ENCODE measurements at places on chromosomes 4 and X. TPM values are rescaled to one million over a fixed set of nuclear protein-coding genes. Genes with fewer than 3 reads are reported as not detected.

DNA sequence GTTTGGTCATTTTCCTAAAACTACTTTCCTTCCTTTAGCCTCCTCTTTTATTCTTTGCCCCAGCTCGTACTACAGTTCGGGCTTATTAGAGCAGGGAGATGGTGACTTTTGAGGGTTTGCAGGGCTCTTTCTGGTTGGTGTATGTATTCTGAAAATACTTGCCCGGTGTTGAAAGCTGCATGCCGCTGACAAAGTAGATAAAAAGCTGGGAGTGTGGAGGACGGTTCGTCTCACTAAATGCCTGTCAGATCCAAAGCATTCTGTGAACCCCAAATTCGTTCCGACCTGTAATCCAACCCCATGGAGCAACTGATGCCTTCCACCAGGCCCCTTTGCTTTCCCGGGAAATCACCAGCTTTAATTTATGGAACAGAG is 19.2 kb downstream of the TRIM2 start:
- DNase-seq = no peak

SFRP2 gene
- total RNA-seq = 10.5 TPM

GRCh38 chr4:15370296-15370695 is 57.5 kb upstream of the C1QTNF7 start:
- no peak for DNase-seq

PLXNB3 gene
- 3.8 TPM for total RNA-seq

GRCh38 chr4:26412381-26413372 is 77.6 kb downstream of the CCKAR start:
- DNase-seq = peak; percentile 33

CXCL8 gene
- total RNA-seq = 66.9 TPM

All from RPMI7951 (cell line).